ENCODE measurements at places on chromosomes 1 and 21.

- DNase-seq, result no peak
These were observed 94.1 kb downstream of the SIK1 start for GRCh38 chr21:43332861-43333297.

DNA sequence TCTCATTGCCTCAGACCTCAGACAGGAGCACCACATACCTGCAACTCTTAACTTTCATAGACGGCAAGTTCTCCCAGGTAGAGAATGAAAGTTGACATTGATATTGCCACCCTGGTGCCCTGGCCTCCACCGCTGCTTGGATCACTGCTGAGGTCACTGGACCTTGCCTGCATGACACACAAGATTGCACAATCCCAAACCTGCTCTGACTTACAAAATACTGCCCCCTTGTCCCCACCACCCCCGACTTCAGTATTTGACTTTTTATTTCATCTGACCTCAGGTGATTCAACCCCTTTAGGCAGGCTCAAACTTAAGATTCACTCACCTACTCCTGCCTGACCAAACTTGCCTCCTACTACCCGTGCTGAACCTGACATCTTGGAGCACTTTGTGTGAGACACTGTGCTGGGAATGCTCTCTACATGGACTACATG lies 43.1 kb upstream of the S1PR1 start:
- no peak for DNase-seq

GRCh38 chr1:91889717-91890459 lies 3.9 kb upstream of the TGFBR3 start:
- DNase-seq, result no peak

DNA sequence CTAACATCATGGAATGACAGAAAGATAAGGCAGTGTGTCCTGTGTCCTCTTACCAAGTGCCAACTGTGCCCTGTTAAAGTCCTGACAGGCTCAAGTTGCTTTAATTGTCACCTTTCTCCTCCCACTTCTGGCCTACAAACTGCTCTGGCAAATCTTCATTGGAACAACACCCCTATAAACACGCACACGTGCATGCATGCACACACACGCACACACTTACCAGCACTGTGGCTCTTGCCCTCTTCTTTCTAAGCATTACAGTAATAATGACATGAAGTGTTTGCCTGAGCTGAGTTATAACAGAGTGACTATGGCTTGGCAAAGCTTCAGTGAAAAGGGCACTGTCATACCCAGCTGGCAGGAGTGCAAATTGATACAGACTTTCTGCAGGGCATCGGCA lies 82.3 kb upstream of the SYT6 start:
- peak; percentile 27 for DNase-seq

DNA sequence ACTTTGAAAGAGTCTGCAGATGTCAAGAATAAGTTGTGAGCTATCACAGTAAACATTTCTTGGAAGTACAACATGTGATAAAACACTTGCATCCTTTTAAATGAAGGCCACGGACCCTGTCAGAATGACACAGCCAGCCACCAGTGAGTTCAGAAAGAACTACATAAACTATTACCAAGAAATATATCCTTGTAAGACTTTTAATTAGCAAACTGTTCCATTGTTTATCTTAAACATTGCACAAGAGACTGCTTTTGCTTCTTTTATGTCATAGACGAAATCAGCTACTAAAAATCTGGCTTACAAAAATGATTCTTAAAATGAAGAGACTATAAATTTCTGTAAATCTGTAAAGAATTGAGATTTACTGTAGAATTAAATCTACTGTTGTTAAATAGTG lies 17.9 kb downstream of the LRRC7 start:
- no peak for DNase-seq

- no peak for DNase-seq
These were observed 40.8 kb upstream of the POFUT2 start for GRCh38 chr21:45328198-45329091.

DNA sequence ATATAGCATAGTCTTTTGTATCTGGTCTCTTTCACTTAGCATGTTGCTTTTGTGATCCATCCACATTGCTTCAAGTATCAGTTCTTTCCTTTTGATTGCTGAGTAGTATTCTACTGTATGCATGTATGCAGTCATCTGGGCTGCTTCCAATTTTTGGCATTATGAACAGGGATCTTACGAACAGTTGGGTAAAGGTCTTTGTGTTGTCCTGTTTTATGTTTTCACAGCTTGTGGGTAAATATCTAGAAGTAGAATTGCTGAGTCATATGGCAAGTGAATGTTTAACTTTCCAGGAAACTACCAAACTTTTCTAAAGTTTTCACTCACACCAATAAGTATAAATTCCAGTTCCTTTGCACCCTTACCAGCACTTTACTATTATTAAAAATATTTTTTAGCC lies 60.9 kb downstream of the LHX4 start:
- DNase-seq, result peak; percentile 30

DNA sequence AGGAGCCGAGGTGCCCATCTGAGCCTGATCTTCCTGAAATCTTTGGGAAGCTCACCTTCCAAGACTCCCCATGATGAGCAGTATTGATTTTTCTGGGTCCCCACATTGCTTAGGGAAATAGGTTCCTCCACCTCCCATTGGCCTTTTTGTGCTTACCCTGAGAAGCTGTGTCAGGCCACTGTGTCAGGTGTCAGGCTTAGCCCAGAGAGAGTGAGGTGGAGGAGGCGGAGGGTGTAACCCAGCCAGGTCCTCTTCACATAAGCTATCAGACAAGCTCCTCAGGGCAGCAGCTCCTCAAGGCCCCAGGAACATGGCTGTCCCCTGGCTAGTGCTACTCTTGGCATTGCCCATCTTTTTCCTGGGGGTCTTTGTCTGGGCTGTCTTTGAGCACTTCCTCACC lies 352 bp downstream of the AADACL4 start:
- DNase-seq, result no peak

DNA sequence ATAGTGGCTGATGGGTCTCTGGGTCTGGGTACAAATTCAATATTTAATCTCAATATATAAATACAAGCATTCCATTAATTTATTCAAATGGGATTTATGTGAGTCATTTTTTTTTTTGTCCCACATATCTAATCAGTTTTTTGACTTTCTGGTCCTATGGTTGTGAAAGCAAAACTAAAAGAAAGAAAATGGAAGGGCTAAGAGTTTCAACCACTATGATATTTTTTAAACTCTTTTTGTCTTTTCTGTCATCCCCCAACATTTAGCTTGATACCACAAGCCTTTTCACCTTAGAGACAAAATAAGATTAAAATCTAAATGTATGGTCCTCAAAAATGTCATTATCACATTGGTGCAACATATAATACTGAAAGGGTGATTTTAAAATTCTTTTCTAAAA lies 602.7 kb upstream of the CHRM3 start:
- DNase-seq, result no peak

DNA sequence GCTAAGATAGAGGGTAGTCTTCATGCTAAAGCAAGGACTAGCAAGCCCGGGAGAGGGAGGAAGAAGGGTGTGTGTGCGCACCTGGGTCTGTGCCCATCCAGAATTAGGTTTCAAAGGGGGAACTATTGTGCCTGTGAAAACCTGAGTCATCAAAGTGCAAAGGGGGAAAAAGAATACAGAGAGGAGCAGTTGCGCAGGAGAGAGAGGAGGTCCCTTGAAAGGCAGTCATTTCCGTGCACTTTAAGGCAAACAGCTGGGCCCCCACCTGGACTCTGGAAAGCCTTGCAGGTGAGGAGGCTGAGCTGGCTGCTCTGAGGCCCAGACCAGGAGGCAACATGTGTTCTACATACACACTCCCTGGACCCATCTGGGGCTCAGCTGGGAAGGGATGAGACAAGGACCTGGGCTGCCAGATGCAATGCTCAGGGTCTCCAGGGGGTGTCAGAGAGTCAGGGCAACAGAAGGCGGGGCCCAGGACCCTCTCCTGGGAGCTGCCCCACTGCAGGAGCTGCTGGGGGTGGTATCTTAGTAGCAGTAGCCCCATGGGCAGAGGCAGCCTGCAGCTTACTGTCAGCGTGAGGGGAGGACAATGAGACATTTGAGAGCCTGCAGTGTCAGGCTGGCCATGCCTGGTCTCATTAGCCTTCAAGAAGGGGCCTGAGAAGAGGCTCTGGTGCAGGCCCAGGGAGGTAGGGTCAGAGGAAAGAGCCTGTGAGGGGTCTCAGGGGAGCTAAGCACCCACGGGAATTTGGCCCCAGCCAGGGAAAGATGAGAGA lies 14.3 kb downstream of the PROK1 start:
- DNase-seq, result no peak

GRCh38 chr1:14120895-14121294 lies 420.9 kb downstream of the PRDM2 start:
- no peak for DNase-seq

DNA sequence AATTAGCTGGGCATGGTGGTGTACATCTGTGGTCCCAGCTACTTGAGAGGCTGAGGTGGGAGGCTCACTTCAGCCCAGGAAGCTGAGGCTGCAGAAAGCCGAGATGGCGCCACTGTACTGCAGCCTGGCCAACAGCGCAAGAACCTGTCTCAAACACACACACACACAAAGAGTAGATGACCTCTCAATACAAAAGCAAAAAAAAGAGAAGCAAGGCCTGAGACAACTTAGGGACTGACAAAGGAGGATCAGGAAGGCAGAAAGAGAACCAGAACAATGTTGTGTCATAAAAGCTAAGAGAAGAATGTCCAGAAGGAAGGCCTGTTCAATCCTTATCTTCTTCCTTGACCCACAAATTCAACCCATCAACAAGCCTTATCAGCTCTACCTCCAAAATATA lies 18.5 kb downstream of the WASF2 start:
- no peak for DNase-seq

DNA sequence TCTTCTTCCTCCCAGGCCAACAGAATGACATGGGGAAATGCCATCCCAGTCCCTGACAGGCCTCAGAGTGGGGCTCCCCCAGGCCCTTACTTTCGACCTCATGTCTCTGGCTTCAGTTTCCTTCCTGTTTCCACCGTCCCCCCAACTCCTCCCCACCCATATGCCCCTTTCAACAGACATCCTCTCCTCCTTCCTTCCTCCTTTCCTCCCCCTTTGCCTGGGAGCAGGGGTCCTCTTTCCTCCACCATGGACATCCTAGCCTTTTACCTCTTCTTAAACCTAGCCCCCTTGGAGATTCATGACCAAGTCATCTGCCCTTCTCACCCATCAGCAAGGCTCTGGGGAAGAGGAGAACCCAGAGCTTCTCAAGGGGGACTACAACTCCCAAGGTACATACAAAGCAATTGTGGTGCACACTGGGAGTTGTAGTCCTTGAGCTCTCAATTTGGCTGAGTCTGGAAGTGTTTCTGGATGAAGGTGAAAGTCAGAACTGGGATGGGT lies 4.0 kb downstream of the ZBTB7B start:
- DNase-seq, result no peak

DNA sequence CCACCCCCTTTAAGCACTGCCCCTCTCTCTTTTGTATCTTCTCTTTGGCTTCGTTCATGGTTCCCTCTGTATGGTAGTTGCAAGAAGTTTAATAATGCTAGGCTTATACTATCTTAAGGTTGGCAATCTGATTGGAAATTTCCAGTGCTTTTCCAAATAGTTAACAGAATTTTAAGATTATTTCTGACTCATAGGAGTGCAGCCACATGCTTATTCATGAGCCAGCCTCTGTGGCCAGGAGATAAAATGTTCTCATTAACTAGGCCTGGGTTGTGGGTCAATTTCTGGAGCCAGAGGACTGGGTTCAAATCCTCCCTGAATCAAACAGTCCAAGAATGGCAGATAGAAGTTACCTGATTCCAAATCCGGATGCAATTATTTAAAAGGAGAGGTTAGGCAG lies 103.1 kb downstream of the ATP6V1G3 start:
- no peak for DNase-seq

DNA sequence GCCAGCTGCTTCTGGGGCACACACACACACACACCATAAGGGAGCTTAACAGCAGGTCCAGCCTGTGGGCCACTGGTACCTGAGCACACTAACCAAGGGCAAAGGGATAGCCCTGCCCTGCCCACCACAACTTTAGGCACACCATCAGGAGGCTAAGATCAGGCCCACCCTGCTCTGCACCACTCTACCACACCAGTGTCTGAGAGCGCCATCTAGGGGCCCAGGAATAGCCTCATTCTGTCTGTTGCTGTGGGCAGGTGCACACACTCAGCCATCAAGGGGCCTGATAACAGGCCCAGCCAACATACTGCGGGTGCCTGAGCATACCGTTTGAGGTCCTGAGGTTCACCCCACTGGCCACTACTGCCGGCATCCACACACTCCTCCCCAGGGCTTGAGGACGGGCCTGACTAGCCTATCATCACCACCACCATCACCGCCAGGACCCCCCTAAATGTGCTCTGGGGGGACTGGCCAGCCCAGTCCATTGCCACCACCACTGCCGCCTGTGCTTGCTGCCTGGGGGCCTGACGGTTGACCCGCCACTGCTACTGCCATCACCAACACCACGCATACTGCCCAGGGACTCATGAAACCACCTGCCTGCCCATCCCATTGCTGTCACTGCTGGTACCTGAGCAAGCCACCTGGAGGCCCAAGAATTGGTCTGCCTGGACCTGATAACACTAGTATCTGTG lies 31.3 kb downstream of the NSL1 start:
- DNase-seq, result no peak

Data from colonic mucosa (tissue), 4 donors.